Left ventricle myocardium superior (tissue), 1 donor: ENCODE measurements at places on chromosomes 2 and 18. TPM values are rescaled to one million over a fixed set of nuclear protein-coding genes. Genes with fewer than 3 reads are reported as not detected.

- DNase-seq, result no peak
Observed at GRCh38 chr2:221629468-221629867, 57.4 kb upstream of the EPHA4 start.

- DNase-seq, result no peak
Observed at GRCh38 chr2:189424961-189425360, 16.3 kb upstream of the WDR75 start.

EVX2 gene
- total RNA-seq, result not detected

GRCh38 chr2:42199002-42199401, 29.8 kb downstream of the EML4 start:
- DNase-seq, result no peak

- no peak for DNase-seq
Observed at GRCh38 chr2:191184457-191184856, 33.7 kb upstream of the STAT4 start.

GRCh38 chr2:1406434-1406833, 6.8 kb upstream of the TPO start:
- no peak for DNase-seq

- DNase-seq, result no peak
Observed at GRCh38 chr2:33620-34019, 12.7 kb downstream of the FAM110C start.

DNA sequence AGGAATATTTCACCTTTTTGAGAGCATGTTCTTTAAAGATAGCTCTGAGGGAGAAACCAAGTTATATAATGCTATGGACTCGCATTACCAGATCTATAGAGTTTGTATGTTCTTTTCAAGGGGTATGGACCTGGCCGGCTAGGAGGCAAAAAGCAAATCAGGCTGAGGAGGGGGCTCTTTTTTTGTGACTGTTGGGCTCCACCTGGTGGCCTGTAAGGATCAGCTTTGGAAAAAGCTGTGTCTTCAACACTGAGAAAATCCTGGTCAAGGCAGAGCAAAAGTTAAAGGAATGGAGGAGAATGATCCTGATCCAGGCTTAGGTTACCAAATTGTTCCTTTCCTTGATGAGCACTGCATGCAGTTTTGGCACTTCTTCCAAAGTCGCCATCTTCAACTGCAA, 180.5 kb downstream of the DIS3L2 start:
- DNase-seq, result no peak

DNA sequence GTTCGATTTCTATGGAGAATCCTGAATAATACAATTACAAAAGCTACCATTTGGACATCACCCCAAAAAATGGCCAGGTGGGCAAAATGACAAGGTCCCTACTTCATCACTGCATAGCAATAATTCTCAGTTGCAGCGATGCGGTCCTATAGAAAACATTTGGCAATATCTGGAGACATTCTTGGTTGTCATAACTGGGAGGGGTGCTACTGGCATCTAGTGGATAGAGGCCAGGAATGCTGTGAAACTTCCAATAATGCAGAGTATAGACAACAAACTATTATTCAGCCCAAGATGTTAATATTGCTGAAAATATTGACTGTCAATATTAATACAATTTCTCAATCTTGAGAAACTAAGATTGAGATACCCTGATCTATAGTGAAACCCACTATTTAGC, 637.8 kb upstream of the PKDCC start:
- no peak for DNase-seq

DNA sequence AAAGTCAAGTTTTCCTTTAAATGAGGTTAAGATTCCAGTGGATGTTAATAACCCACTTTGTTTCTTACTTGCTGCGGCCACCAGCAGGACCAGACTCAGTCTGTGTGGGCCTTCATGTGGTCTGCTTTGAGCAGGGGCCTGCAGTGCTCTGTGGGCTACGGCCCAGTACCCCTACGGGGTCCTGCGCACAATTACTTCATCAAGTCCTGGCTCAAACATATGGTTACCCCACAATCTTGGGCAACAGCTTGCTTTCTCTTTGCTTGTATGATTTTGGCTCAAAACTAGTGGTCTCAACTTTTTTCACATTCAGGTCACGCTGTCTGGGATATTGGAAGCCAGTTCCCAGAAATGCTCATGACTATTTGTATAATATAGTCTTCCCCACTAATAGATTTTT, 64.2 kb downstream of the PTPN2 start:
- DNase-seq, result no peak

DNA sequence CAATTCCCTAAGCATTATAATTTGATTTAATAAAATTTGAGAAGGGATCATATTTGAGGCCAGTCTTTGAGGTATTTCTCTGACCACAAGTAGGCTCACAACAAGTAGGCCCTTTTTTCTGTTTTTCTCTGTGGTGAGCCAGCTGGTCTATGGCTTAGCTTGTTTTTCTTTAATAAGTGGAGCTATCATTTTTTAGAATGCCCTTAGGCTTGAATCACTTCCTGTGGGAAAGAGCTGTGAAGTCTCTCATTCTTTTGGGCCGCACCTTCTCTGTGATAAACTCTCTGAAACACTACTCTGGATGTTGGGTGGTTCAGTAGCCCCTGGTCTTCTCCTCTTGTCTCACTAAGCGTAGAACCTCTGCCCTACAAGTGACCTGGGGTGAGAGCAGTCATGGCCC, 235.9 kb downstream of the SUCLG1 start:
- DNase-seq, result no peak

DNA sequence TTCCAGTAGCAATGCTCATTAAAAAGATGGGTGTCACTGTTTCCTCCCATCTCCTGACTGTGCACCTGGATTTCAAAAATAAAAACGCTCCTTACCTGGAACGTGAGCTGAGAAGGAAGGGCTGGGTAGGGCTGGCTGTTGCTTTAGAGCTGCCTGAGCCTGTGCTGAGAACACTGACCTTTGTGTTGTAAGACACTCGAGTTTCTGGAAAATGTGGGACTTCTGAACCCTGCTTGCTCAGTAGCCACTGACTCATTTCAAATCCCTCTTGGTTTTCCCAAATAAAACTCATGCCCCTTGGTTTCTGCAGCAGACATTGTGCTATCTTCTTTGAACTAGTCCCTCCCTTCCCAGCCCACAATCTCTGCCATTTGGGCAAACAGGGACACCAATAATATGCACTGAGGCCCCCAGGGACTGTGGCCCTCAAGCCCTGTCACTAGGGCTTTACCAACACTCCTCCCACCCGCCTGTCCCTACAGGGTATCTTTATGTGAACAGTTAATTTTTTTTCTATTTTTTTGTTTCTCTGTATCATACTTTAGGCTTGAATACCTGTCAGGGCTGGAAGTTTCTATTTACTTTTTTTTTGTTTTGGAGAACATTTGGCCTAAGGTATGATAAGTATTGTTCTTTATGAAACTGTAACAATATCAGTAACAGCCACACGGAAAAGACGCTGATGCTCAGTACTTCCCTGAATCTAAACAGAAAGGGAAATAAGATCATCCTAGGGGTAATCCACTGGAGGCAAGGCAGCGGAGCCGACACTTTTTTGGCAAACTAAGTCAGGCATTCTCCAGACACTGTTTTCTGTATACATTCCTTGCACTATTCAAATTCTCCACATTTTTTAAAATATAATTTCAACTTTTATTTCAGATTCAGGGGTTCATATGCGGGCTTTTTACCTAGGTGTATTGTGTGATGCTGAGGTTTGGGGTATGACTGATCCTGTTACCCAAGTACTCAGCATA, 280.2 kb downstream of the STK39 start:
- DNase-seq, result no peak

GRCh38 chr2:121335294-121336290, 50.6 kb upstream of the TFCP2L1 start:
- DNase-seq, result no peak

CYP27C1 gene
- total RNA-seq, result 0.10 TPM

- no peak for DNase-seq
Observed at GRCh38 chr18:8947566-8947965, 154.9 kb upstream of the NDUFV2 start.

- DNase-seq, result no peak
Observed at GRCh38 chr18:42030586-42031182, 75.7 kb downstream of the PIK3C3 start.

PARD6G gene
- total RNA-seq, result 4.0 TPM

GRCh38 chr18:2987876-2988790, 24.8 kb downstream of the LPIN2 start:
- DNase-seq, result no peak

- peak; percentile 83 for DNase-seq
Observed at GRCh38 chr2:61017556-61018317, at the start of the genes PEX13 and PUS10. TSS of gene PEX13 (plus strand) at chr2:61017720. CDS start at chr2:61017760, 40 bp downstream. TSS of gene PUS10 (minus strand) at chr2:61018255. CDS start at chr2:61011890, 6,365 bp downstream.

ARHGAP25 gene
- total RNA-seq, result 5.4 TPM

DNA sequence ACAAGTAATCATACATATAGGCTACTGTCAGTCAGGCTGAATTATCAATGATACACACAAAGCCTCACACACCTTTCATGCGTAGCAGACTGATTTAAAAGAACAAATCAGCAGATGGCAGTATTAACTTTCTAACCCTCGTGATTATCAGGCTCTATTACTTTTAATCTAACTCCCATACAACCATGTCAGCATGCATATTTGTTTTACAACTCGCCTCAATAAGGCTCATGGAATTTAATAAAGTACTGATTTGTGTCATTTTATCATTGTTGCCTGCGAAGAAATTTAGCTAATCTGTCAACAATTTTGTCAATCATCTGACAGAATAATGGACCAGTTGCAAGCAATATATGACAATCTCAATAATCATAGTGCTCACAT, 82.8 kb downstream of the SLC25A12 start:
- no peak for DNase-seq
